ENCODE measurements at places on chromosomes 4 and X.

- DNase-seq: no peak
Measured at GRCh38 chr4:121278811-121279368, 101.9 kb downstream of the QRFPR start.

GRCh38 chr4:83504996-83505395 is 20.1 kb upstream of the ABRAXAS1 start:
- peak; percentile 3 for DNase-seq

DNA sequence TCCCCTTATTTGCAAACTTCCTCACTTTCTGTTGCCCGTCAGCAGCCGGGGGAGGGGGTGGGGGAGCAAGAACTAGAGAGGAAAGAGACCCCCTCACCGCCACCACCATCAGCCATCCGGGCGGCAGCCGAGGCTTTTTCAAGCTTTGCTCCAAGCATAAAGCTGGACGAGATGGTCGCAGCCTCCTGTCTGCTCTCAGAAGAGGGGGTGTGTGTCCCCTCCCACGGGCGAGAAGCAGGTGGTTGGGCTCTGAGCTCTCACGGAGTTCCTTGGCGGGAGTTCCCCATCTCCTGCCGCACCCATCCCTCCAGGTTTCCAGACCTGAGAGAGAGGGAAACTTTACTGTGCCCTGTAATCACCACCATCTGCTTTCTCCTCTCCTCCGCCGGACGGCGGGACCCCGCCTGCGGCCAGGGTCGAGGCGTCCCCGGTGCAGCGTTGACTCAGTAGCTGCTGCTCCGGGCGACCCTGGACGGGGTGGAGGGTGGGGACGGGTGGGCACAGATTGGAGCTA is 4.7 kb upstream of the ARX start:
- no peak for DNase-seq

GRCh38 chr4:110639207-110640090 is 16.6 kb upstream of the PITX2 start:
- DNase-seq: no peak

DNA sequence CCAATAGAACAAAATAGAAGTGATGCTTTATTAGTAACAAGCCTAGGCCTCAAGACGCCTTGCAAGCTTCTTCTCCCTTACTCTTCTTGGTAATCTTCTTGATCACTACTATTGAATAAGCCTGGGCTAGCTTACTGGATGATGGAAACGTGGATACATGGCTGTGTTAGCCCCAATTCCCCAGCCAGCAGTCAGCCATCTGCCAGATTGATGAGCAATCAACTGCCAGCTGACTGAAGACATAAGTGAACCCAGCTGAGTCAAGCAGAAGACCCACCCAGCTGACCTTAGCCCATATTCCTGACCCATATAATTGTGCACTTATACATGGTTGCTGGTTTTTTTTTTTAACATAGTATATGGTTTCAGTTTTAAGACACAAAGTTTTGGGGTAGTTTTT is 130.4 kb downstream of the DHX15 start:
- no peak for DNase-seq

DNA sequence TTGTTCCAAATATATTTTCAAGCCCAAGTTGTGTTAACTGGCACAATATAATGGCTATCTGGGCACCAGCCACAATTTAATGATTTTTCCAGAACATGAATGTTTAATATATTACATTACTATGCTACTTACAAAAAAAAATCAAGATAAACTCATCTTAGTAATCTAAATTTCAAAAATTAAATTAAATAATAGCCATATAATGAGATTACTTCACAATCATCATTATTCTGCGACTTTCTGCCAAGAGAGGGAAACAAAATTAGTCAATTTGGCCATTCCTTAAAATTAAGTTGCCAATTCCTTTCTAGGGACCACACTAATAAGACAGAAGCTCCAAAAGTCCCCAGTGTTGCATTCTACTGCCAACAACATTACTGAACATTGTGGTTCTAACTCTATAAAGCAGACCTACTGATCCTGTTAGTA is 7.5 kb downstream of the NEK1 start:
- DNase-seq: no peak

DNA sequence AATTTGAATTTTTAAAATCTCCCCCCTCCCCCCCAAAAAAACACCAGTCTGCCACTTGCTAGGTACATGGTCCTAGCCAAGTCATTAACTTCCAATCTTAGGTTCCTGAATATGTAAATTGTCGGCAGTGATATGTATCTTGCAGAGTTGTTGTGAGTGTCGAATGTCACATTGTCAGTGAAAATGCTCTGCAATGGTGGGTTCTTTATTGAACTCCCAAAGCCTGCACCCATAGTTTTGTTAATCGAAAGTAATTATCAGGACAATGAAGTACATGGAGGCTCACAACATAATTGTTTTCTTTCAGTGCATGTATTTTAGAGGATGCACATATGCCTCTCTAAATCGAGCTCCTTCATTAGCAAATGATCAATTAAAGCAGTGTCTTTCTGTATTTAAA is 185.6 kb upstream of the S100G start:
- DNase-seq: no peak

DNA sequence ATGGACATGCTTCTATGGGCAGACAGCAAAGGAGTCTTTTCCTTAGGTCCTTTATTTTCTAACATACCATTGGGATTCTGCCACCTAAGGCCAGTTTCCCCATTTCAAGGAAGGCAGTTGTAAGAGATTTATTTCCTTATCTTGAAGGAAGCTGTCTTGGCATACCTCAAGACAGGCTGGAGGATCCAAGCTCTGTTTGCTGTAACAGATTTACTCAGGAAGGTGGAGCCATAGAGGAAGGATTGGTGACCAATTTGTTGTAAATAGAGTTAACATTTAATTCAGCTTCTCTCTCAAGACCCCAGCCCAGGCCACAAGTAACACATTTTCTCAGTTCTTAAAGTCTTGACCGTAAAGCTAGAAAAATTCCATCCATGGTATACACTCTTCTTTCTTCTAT is 131.6 kb upstream of the TENM3 start:
- DNase-seq: no peak

DNA sequence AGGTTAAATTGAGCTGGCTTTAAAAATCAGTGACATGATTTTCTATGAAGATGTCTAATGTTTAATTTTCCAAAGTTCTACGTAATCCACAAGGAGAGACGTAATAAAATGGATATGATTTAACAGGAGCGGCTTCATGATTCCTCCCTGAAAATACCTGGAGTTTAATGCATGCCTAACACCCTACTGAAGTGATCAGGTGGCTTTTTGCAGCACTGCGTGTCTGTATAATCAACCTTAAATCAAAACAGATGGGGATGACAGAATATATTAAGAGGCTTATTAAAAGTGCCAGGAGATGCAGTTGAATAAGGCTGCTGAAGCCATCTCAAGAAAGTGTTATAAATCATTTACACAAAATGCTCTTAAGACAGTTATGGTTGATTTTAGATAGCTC is 112.4 kb upstream of the TLR3 start:
- no peak for DNase-seq

GRCh38 chr4:140884431-140885058 is 128.4 kb upstream of the TBC1D9 start:
- DNase-seq: peak; percentile 41

DNA sequence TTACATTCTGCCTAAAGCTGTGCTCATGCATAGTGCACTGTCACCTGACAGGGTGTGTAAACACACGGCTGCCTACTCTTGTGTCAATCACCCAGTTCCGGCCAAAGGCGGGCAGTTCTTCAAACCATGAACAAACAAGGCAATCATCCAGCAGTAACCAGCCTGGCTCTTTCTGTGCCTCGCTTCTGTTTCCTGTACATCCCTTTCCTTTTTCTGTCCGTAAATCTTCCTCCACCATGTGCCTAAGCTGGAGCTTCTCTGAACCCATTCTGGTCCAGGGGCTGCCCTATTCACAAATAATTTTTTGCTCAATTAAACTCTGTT is 60.8 kb upstream of the CBR4 start:
- DNase-seq: no peak

DNA sequence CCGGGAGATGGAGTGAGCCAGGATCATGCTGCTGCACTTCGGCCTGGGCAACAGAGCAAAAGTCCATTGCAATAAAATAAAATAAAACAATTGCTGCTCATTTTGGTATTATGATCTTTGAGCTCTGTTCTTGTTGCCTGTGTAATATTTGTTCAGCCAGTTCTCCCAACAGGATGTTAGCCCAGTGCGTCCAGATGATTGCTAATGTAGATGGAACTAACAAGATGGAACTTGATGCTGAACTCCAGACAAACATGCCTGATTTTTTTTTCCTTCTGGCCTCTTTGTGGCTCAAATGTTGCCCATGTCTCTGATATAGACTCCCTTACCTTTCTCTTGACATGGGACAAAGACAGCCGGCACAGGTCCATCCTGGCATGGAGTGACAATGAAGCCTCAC is 15.8 kb downstream of the SSX5 start:
- DNase-seq: no peak

- DNase-seq: no peak
Measured at GRCh38 chr4:184342167-184342856, 124.6 kb upstream of the ENPP6 start.

- no peak for DNase-seq
Measured at GRCh38 chr4:70997036-70997435, 3.6 kb downstream of the DCK start.

DNA sequence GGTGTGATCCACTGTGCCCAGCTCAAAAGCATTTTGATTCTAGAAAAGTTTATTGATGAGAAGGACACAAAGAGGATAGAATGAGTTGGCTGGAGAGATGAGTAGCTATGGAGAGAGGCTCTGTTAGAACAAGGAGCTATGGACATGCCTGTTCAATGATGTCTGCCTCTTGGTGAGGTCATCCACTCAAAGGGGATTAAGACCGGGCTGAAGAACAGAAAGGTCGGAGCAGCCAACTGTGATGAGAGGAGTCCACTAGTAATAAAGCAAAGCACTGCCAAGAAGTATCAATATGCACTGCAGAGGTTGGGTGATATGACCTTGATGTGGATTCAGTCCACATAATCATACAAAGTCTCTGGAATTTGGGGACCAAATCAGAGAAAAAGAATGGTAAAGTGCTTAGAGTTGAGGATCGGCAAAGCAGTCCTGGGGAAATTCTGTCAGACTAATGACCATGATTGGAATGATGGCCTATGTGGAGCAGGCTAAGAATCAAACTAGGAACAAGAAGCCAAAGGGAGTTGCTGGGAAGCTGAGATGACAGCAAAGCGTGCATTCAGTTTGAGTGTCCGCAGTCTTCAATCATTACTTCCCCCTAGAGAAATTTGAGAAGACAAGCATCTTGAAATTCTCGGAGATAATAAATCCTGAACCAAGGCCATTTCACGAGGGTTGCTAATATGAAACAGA is 55.7 kb upstream of the MMAA start:
- no peak for DNase-seq

- no peak for DNase-seq
Measured at GRCh38 chr4:113978561-113979147, 793 bp downstream of the ARSJ start.

- no peak for DNase-seq
Measured at GRCh38 chr4:57550198-57550597, 440.0 kb upstream of the IGFBP7 start.

DNA sequence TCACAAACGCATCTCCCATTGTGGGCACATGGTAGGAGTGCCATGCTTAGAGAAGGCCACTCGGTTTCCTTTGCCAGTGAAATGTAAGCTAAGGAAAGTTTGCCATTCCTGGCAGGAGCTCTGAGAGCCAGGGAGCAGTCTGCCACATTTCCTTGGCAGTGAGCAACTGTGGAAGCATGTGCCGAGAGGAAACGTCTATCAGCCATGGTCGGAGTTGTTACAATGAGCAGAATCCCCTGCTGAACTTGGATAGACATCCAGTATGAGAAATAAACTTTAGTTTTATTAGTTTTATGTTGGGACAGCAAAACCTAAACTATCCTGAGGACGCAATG is 51.1 kb downstream of the ENOPH1 start:
- no peak for DNase-seq

- peak; percentile 63 for DNase-seq
Measured at GRCh38 chr4:89829470-89830138, 7.4 kb downstream of the SNCA start.

DNA sequence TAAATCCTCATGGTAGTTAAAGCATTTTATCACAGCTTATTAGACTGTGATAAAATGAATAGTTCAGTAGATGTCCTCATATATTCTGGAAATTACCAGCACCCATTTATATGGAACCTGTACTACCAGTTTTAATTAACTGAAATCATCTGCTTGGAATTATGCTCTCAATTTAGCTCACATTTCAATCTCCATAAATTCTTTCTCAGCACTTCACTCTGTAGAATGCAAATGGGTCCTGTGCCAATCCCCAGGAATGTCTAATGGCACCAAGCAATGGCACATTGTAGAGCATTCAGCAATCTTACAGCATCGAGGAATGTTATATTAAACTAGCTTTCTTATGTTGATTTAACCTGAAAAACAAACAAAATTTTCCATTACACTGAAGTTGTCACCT is 355.1 kb downstream of the PDHA2 start:
- no peak for DNase-seq

- no peak for DNase-seq
Measured at GRCh38 chr4:113147498-113148111, 98.2 kb downstream of the ANK2 start.

- DNase-seq: no peak
Measured at GRCh38 chrX:114272096-114272686, 311.7 kb upstream of the HTR2C start.

- DNase-seq: no peak
Measured at GRCh38 chrX:112846187-112846586, 5.6 kb upstream of the AMOT start.

DNA sequence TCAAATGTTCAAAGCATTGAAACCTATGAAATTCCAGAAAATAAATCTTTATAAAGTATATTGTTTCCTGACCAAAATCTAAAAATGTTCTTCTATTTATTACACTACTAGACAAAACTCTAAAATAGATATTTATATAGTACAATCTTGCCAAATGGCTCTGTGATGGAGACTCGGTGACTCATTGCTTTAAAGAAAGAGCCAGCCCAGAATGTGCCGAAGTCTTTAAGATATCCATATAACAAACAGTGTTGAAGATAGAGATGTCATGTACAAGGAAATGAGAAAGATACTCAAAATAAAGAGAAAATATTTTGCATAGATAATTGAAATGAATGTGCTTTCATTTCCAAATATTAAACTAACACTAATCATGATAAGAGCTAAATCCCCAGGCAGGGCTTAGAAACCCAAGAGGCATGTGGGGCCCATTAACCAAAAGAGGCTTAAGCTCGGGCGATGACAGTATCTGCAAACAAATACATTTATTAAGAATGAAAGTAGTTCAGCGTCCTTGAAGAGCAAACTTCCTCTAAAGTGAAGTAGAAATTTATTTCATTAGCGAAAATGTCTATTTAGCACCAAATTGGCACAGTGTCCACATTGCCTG is 102.1 kb upstream of the FAM9B start:
- no peak for DNase-seq

- no peak for DNase-seq
Measured at GRCh38 chr4:176675810-176676209, 116.9 kb downstream of the VEGFC start.

DNA sequence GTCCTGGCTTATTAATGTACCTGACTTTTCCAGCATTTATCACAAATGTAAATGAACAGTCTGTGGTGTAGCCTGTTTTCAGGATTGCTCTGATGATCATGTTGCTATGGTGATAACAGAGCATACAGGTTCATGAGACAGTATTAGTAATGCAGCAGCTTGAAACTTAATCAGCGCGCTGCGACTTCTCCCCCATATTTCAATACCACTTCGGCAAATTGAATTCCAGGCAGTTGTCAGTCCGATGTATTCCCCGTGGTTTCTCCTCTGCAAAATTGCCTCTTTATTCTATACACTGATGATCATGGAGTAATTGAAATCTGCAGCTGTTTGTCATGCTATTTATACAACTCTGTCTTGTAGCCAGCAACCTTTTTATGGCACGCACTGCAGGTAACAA is 239.3 kb downstream of the C4orf33 start:
- no peak for DNase-seq
